GM13977 (cell line): ENCODE measurements at places on chromosomes 6 and 20.

DNA sequence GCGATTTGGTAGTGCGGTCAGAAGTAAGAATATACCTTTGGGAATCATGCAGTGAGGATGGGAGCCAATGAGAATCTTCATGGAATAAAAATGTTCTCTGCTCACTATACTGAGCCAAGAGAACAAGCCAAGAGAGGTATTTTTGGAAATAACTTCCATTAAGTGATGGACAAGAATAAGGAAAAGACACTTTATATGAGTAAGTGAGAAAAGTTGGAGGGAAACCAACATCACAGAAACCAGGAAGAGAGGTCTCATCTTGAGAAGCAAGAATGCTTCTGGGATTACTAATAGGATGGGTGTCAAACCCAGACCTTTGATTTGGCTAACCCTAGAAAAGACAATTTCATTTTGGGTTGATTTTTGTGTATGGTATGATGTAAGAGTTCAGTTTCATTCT is 181.2 kb upstream of the JAG1 start:
- DNase-seq = no peak

DNA sequence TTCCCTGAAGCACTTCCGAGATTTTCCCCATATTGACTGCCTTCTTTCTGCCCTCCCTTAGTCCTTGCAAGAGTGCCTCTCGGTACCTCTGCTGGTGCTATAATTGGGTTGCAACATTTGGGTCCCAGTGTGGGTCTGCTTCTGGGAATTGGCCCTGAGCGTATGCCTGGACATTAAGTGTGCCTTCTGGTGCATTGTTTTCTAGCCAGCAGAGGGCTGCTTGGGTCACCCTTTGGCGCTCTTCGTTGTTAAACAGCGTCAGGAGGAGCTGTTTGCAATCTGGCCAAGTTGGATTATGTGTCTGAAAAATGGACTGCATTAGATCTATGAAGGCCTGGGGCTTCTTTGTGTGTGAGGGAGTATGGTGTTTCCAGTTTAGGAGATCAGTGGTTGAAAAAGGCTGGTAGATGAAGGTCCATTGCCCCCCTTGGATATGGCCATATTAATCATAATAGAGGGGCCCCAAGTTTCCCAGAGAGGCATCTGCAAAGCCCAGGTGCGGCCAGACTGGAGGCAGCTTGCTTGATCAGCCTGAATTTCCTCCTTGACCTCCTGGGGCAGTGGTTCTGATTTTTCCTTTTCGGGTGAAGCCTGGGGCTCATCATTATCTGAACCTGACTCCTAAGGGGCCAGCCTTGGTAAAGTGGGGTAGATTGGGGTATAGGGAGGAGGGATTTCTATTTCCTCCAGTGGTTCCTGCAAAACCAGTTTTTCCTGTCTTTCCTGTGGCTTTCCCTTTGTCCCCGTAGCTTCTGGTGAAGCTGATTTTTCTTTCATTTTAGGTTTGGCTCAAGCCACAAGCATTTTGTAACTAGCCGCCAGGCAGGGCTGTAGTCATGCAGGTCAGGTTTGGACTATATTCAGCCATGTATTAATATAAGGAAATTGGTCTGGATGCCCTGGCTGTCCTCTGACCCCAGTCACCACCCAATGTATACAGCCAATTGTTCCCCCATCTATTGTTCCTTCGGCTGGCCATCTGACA is 85.4 kb upstream of the GPR6 start:
- no peak for DNase-seq

- no peak for DNase-seq
Measured at GRCh38 chr20:11686820-11687543, 230.7 kb upstream of the BTBD3 start.

GRCh38 chr6:23174781-23175361 is 605.5 kb downstream of the HDGFL1 start:
- DNase-seq = no peak

DNA sequence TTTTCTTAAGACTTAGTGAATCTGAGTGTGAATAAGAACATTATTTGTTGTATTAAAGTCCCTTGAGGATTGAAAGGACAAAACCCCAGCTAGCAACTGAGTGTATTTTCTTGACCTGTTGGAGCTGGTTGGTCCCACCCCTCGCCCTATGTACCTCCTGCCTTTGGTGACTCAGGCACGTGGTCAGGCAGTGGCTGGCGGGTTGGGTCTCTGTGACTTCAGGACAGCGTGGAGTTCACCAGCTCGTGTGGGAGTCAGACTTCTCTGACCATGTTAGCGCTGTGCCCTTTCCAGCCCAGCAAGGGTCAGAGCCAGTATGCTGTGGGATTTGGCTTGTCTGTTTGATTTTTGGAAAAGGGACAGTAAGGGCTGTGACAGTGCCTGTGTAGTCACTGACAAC is 93.7 kb downstream of the SSR1 start:
- no peak for DNase-seq

DNA sequence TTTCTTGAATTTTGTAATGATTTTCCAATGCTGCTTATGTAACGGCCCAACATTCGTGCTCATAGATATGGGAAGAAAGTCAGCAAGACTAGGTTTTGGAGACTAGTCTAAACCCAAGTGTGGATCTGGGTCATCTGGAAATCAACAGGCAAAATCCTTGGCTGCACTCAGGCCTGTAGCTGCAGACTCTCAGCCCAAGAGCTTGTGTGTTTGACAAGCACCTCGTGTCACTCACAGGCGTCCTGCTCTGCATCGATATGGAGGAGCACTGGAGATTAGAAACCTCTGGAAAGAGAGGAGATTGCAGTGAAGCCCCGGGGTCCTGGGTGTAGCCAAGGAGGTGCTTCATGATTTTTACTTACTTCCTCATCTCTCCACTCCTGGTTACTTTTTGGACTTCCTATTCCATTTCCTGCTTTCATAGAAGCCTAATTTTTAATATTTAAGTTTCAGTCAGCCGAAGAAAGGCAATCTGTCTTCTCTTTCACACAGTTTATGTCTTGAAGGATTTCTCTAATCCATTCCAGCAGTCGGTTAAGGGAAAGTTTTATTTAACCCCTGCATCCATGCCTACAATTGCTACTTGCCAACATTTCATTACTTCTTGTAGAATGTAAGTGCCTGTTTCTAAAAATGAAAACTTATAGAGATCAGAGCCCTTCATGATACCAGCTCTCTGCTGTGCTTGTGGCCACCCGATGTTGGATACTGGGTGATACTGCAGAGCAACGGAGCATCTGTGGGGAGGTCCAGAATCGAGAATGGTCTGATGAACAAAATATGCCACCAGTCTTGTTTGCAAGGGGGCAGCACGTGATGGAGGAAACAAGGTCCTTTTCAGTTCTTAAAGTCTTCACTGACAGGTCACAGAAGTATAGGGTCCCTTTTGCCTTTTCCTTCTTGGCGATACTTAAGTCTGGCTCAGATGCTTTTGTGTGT is 296.3 kb downstream of the QKI start:
- DNase-seq = no peak

GRCh38 chr6:34929241-34929978 is 40.4 kb downstream of the ANKS1A start:
- DNase-seq = no peak

- DNase-seq = peak; percentile 22
Measured at GRCh38 chr20:8454137-8454712, 322.2 kb downstream of the PLCB1 start.

GRCh38 chr6:139600343-139600742 is 225.9 kb upstream of the CITED2 start:
- no peak for DNase-seq

GRCh38 chr6:74654296-74654695 is 551.6 kb downstream of the COL12A1 start:
- DNase-seq = no peak

- no peak for DNase-seq
Measured at GRCh38 chr6:32664827-32665362, 1.6 kb downstream of the HLA-DQB1 start.

DNA sequence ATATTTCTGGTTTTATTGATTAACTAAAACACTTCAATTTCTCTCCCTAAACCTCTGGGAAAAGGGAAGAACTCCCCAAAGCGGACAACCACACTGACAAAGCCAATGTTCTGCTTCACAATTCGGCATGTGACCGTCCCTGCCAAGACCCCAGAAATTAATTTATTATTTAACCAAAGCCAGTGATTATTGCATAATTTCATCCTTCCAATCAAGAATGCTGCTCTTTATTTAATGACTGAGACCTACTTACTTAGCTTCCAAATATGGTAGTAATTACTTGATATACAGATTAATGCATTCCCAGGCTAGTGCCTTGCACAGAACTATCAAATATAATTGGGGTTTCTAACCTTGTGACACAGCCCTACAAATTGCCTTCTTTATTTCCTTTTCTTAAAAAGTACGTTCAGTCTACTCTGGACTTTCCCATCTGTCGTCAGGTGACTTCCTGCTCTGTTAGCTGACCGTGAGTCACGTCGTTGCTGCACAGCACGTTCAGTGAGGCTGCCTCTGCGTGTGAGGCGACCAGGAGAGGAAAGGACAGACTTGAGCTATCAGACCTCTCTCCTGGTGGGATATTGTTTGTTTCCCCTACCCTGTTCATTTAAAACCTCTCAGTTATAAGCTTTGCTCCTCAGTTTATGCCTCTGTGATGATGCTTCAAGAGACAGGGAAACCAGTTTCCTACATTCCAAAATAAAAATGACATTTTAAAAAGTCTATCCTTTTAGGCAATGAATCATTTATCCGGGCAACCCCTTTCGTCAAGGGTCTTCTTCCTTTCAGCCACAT is 55.7 kb upstream of the TNFAIP3 start:
- peak; percentile 82 for DNase-seq

GRCh38 chr6:150685860-150686259 is 86.2 kb downstream of the PLEKHG1 start:
- DNase-seq = peak; percentile 54

- DNase-seq = no peak
Measured at GRCh38 chr20:62946918-62947317, 5.6 kb upstream of the SLC17A9 start.

DNA sequence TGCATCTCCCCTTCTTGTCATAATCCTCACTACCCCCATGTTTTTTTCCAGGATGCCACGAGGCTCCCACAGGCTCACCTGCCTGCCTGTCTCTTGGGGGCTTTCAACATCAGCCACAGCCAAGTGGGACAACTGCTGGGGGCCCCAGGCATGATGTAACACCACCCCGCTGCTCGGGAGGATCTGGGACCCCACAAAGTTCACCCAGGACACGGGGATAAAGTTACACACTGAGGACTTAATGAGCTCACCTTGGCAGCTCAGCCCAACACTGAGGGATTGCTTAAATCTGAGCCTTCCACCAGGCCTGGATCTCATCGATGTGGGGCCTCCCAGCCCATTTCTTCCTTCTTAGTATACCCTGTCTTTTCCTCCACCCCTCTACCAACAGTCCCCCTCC is 56.4 kb upstream of the NNAT start:
- no peak for DNase-seq

- DNase-seq = peak; percentile 19
Measured at GRCh38 chr6:71496018-71496721, 207.6 kb downstream of the OGFRL1 start.

- no peak for DNase-seq
Measured at GRCh38 chr6:146305092-146305491, 238.5 kb upstream of the RAB32 start.

GRCh38 chr6:165562421-165563090 is 100.5 kb downstream of the PDE10A start:
- DNase-seq = no peak

DNA sequence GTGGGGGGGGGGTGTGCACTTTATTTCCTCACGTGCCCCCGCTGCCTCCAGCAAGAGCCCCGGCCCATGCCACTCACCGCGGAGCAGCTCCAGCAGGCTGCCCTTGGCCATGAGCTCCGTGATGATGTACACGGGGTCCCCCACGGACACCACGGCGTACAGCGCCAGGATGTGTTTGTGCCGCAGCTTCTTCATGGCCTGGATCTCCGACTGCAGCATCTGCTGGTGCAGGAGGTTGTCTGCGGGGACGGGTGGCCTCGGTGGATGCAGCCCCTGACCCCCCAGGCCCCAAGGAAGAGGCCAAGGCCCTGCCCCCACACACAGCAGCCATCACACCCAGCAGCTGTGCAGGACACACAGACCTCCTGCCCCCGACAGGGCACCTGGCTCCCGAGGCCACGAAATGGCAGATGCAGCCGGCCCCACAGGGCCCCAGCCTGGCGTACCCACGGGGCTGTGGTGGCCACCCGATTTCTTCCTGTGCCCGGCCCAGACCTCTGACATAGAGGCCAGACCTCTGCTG is 4.7 kb downstream of the PTK6 start:
- DNase-seq = no peak

DNA sequence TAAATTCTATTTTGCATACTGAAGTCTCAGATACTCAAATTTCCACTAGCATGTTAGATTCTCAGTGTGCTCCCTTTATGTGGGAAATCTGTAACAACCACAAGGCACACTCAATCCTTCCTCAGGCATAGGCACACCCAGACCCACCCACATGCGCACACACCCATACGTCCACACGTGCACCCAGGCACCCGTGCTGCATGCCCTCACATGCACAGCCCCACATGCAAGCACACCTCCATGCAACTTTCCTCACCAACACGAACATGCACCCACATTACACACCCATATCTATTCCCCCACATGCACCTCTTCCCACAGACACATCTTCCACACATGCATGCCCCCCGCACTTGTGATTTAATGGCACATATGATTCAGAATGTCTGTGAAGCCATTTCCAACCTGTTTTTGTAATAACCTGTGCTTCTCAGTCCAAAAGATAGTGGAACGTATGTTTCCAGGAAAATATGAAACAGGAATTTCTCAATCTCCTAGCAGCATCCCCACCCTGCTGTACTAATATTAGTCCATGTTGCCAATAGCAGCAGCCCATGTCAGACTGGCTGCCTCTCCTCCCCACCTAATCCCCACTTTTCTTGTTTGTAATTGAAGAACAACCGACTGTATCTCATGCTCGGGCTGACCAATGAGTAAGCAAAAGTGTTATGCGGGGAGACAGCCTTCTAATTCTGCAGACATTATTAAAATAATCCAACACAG is 11.3 kb upstream of the CYP24A1 start:
- DNase-seq = no peak

- no peak for DNase-seq
Measured at GRCh38 chr20:51461306-51461705, 81.2 kb downstream of the NFATC2 start.
